ENCODE measurements at places on chromosomes 1 and 21. TPM values are rescaled to one million over a fixed set of nuclear protein-coding genes. Genes with fewer than 3 reads are reported as not detected.

DNA sequence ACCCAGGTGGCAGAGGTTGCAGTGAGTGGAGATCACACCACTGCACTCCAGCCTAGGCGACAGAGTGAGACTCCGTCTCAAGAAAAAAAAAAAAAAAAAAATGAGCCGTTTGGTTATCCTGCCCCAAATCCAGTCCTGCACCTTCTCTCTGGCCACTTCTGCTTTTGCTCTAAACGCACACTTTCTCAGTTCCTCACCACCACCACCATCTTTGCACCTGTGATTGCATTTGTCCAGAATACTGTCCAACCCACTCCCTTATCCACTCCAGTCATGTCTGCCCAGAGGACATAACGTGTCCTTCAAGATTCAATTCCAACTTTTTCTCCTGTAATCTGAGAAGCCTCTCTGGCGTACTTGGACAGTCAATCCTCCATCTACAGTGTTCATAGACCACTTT is 2.2 kb upstream of the NEK2 start:
- H3K4me1 ChIP-seq = peaks cover 42% of the 10 kb centered on the region
- H3K4me3 ChIP-seq = no peak overlapping the region
- H3K27me3 ChIP-seq = no peaks in the 10 kb centered on the region
- no peak for DNase-seq
- H3K27ac ChIP-seq = no peak overlapping the region
- peaks cover 14% of the 10 kb centered on the region for H3K36me3 ChIP-seq

Gene C1QA
- not detected for total RNA-seq

- H3K4me3 ChIP-seq = no peak overlapping the region
- no peaks in the 10 kb centered on the region for H3K36me3 ChIP-seq
- H3K27ac ChIP-seq = no peak overlapping the region
- no peak for DNase-seq
These were observed 200.4 kb downstream of the DYRK1A start for GRCh38 chr21:37566790-37567615.

Gene IFI44L
- 374 TPM for total RNA-seq

DNA sequence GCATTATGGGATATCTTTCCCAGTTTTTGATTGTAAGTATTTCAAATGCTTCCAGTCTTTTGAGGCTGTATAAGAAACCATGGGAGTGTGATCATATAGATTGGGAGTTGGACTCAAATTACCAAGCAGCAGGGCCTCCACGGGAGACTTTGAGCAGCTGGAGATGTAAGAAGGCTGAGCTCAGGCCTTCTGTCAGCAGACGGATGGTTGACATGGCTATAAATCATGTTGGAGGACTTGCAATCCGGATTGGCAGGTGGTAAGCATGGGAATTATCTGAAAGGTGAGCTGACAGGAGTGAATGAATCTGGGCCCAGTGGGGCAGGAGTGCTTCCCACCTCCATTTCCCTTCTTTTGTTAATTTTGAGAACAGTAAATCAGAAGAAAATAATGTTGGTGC is 83.2 kb upstream of the PPM1J start:
- DNase-seq = no peak
- no peak overlapping the region for H3K4me3 ChIP-seq
- H3K36me3 ChIP-seq = no peaks in the 10 kb centered on the region
- no peak overlapping the region for H3K27ac ChIP-seq
- H3K4me1 ChIP-seq = no peaks in the 10 kb centered on the region

Gene LGR6
- total RNA-seq = not detected

Gene PAQR6
- total RNA-seq = 6.2 TPM

GRCh38 chr1:219266524-219266923 is 92.8 kb downstream of the LYPLAL1 start:
- H3K27me3 ChIP-seq = no peaks in the 10 kb centered on the region
- H3K27ac ChIP-seq = no peak overlapping the region
- no peaks in the 10 kb centered on the region for H3K36me3 ChIP-seq
- H3K4me1 ChIP-seq = no peaks in the 10 kb centered on the region
- H3K4me3 ChIP-seq = no peak overlapping the region
- no peak for DNase-seq

DNA sequence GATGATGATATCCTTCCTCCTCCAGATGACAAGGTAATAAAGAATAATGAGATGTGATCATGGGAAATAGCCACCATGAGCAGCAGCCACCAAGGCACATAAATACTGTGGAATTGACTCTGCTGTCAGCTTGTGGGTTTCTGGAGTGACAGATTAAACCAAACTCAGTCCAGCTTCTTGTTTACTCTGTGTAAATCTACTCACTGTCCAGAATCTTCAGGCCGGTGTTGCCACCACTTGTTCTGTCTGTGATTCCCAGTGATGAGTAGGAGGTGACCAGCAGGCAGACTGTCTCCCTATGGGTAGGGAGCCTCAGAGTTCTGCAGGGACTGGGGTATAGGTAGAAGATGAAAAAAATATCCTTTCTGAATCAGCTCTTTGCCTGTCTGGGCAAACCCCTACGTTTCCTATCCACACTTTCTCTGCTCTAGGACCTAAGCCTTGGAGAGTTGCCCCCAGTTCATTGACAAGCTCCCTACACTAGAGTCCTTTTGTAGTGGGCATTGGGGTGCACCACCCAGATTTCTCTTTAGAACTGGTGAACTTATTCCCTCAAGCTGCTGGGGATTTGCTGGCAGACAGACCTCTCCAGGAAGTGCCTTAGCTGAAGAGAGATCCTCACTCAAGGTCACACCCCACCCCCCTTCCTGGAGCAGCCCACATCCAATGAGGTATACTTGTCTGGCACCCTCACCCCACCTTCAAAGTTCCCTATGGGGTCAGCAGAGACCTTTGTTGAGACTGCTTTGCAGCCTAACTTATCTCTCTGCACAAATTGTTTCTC is 47.6 kb downstream of the ATP1A1 start:
- H3K36me3 ChIP-seq = peaks cover 2% of the 10 kb centered on the region
- no peak overlapping the region for H3K27ac ChIP-seq
- H3K4me1 ChIP-seq = peaks cover 43% of the 10 kb centered on the region

Gene C8A
- not detected for total RNA-seq

DNA sequence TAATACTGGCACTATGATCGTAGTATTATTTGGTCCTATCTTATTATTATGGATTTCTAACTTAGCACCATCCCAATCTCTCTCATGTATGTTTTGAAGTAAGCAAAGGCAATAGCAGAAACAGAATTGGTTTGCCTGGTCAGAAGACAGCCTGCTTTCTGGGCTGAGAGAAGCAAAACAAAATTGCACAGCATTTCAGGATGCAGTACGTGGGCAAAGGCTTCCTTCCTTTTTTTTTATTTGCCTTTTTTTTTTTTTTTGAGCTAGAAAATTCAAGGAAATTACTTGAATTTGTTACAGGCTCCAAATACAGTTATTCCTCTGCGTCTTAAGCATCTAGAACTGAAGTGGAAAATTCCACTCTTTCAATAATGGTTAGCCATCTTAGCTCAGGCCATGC is 8.8 kb downstream of the CDA start:
- no peaks in the 10 kb centered on the region for H3K36me3 ChIP-seq
- H3K27me3 ChIP-seq = no peaks in the 10 kb centered on the region
- no peak overlapping the region for H3K4me3 ChIP-seq
- no peak overlapping the region for H3K27ac ChIP-seq

- H3K36me3 ChIP-seq = no peaks in the 10 kb centered on the region
- H3K4me3 ChIP-seq = no peak overlapping the region
- no peak overlapping the region for H3K27ac ChIP-seq
- H3K4me1 ChIP-seq = no peaks in the 10 kb centered on the region
- no peaks in the 10 kb centered on the region for H3K27me3 ChIP-seq
- no peak for DNase-seq
These were observed 536.6 kb upstream of the CXADR start for GRCh38 chr21:16976193-16976592.

DNA sequence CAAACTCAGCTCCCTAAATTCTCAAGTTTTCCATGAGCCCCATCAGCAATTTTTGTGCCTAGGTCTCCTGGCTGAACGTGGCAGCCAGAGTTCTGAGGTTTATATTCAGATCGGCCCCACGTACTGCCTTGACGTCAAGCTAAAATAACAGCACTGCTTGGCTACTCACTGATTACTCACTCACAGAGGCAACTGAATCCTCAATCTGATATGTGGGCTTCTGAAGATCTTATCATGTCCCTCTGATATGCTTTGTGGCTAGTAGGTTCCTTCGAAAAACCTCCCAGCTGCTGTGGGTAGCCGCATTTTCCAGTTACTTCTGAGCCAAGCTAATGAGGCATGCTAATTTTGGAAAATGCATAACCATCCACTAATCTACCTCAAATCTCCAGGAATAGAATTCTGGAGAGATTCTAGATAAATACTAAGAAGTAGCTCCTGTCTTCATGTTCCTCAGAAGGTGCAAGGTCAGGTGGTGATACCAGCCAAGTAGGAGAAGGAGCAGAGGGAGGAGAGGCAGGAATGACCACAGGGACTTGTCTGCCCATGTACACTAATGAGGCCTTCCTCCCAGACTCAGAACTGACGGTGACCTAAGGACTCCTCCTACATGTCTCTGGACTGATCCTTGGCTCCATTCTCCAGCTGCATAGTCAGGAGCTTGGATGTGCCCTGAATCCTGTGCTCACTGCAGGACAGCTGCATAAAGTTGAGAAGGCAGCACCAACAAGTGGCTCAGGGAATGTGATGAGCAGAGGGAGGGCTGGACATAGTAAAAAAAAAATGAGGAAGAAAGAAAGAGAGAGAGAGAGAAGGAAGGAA is 263.7 kb downstream of the TNR start:
- no peak overlapping the region for H3K27ac ChIP-seq
- no peaks in the 10 kb centered on the region for H3K4me1 ChIP-seq
- no peak for DNase-seq
- H3K27me3 ChIP-seq = peaks cover 37% of the 10 kb centered on the region
- no peak overlapping the region for H3K4me3 ChIP-seq

GRCh38 chr1:151485685-151486255 is 25.4 kb upstream of the CGN start:
- H3K27ac ChIP-seq = no peak overlapping the region
- no peaks in the 10 kb centered on the region for H3K4me1 ChIP-seq
- H3K27me3 ChIP-seq = no peaks in the 10 kb centered on the region
- no peaks in the 10 kb centered on the region for H3K36me3 ChIP-seq

DNA sequence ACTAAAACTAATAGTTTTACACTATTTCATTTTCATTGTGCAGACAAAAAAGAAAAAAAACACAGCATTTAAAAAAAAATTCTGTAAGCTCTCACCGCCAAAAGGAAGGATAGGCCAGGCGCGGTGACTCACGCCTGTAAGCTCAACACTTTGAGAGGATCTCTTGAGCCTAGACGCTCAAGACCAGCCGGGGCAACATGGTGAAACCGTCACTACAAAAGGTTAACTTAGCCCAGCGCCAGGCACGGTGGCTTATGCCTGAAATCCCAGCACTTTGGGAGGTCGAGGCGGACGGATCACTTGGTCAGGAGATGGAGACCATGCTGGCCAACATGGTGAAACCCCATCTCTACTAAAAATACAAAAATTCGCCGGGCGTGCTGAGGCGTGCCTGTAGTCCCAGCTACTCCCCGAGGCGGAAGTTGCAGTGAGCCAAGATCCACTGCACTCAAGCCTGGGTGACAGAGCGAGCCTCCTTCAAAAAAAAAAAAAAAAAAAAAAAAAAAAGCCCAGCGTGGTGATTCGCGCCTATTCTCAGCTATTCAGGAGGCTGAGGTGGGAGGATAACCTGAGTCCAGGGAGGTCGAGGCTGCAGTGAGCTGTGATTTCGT is 14.3 kb upstream of the SPEN start:
- H3K4me3 ChIP-seq = peak overlapping the region; percentile 90
- H3K4me1 ChIP-seq = peaks cover 45% of the 10 kb centered on the region
- DNase-seq = peak; percentile 63
- H3K27me3 ChIP-seq = no peaks in the 10 kb centered on the region
